Stimulated activated CD4-positive, alpha-beta T cell treated with anti-CD3 and anti-CD28 coated beads, Interleukin-12 subunit alpha, Interleukin-12 subunit beta, amount 100 ng/mL, for 48 hours (primary cell): ENCODE measurements at places on chromosomes 16 and 17.

GRCh38 chr17:21573961-21574610, 118.2 kb upstream of the KCNJ18 start:
- no peak for DNase-seq

GRCh38 chr17:45127548-45128300, 4.6 kb downstream of the PLCD3 start:
- no peak for DNase-seq

GRCh38 chr17:60577147-60577915, 22.7 kb upstream of the PPM1D start:
- DNase-seq, result no peak

GRCh38 chr16:78605548-78606101, 506.2 kb downstream of the WWOX start:
- DNase-seq, result no peak

DNA sequence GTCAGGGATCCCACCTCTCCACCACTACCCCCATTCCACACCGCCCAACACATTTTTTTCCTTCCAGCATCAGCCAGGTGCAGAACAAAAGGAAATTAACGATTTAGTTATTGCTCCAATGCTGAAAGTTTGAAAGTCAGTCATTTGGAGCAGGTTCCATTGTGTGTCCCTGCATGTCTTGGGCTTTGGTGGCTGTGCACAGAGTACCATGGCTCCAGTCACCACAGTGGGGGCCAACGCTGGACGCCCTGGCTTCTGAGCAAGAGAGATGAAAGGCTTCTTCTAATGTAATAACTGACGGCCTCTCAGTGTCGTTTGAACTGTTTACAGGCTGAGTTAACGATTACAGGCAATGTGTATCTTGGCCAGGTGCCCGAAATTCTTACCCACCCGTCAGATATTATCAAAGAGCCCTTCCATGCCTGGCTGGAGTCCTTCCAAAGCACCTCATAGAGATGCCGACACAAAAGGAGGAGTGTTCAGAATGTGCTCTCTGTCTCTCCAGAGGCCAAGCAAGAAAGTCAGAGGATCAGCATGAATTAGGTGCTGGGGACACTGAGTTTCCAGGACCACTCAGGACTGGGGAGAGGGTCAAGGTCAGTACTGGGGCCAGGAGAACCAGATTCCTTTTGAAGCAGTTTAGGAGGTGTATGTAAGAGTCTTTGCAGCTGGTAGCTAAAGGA, 25.9 kb downstream of the RNF43 start:
- DNase-seq, result no peak

DNA sequence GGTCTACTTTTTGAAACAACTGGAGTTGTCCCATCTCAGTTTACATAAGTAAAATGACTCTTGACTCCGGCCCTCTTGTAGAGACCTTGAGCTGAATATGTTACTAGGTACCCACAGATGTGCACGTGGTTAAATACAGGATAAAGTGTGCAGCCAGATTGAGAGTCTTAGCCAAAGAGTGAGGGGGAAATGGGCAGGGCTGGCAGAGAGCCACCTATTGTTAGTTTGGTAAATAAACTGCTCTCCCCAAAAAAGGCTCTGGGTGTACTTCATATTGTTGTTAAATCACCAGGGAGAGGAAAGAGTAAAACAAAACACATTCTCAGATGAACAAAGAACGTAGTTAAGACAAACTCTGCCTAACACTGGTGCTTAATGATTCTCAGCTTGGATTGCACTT, 20.3 kb downstream of the G6PC1 start:
- DNase-seq, result no peak

GRCh38 chr17:8630802-8631553, 453 bp upstream of the MYH10 start:
- DNase-seq, result peak; percentile 90

DNA sequence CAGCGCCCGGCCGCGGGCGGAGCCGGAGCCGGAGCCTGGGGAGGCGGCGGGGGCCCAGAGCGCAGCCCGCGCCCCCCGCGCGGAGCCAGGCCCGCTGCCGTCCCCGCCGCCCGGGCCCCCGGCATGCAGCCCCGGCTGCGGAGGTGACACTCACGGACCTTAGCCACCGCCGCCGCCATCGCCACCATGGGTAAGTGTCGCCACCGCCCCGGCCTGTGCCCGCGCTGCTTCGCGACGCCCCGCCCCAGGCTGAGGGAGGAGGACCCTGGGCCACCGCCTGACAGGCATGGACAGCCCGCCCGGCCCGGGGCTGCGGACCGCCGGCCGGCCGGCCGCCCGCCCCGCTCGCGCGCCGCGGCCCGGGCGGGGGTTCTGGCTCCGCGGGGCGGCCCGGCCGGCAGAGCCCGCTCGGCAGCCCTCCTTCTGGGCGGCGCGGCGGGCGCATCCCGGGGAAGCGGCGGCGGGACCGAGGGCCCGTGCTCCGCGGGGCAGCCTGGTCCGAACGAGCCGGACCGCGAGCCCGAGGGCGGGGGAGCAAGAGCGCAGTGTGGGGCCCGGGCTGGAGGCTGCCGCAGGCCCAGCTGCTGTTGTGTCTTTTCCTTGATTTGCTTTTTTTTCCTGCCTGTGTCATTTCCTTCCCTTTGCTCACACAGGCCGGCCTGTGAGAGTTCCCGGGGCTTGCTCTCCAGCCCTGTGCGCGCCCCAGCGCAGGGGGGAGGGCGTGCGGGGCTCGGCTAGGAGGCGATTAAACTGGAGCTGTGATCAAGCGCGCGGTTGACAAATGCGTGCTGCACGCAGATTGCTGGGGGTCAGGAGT, 565 bp downstream of the MAP3K3 start:
- DNase-seq, result no peak

GRCh38 chr17:11618861-11619566, 20.7 kb downstream of the DNAH9 start:
- no peak for DNase-seq

DNA sequence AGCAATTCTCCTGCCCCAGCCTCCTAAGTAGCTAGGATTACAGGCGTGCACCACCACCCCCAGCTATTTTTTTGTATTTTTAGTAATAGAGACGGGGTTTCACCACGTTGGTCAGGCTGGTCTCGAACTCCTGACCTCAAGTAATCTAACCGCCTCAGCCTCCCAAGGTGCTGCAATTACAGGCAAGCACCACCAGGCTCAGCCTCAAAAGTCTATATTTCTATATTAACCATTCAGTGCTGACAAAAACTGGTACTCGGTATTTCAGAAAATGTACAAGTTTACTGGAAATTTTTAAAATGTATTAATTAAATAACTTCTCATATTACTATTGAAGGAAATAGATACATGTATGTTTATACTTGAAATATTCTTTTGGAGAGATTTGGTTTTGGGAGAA, 1.4 kb upstream of the HEXD start:
- DNase-seq, result no peak

GRCh38 chr17:45692661-45693060, 91.5 kb upstream of the CRHR1 start:
- no peak for DNase-seq

DNA sequence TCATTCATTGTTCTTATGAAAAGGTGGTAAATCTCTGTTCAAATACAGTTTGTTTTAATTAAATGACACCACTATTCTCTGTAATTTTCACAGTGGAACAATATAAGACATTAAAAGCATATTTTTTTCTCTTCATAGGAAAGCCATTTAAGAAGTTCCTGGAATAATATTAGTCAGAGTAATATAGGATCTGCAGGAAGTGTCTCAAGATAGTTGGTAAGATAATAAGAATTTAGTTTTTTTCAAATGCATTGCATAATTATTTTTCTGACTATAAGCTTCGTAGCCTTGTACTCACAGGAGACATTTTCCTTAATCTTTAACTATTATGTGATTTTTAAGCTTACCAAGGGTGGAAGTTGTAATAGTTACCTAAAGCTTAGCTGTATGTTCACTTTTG, 16.9 kb downstream of the STXBP4 start:
- no peak for DNase-seq

DNA sequence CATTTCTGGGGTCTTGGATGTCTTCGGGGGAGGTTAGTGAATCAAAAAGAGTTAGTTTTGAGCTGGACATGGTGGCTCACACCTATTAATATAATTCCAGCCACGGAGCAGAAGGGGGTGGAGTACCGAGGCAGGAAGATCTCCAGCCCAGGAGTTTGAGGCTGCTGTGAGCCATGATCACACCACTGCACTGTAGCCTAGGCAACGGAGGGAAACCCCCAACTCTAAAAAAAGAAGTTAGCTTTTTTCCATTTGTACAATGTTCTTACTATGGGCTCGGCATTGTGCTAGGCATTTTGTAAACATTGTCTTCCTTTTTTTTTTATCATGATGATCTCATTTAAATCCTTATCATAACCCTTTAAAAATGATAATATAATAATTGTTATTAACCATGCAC, 8.3 kb upstream of the SNF8 start:
- DNase-seq, result no peak

GRCh38 chr17:10094797-10095196, 103.6 kb downstream of the GAS7 start:
- no peak for DNase-seq

GRCh38 chr16:14522671-14523070, 107.4 kb downstream of the PARN start:
- no peak for DNase-seq

GRCh38 chr16:23863511-23864422, 28.0 kb downstream of the PRKCB start:
- no peak for DNase-seq

DNA sequence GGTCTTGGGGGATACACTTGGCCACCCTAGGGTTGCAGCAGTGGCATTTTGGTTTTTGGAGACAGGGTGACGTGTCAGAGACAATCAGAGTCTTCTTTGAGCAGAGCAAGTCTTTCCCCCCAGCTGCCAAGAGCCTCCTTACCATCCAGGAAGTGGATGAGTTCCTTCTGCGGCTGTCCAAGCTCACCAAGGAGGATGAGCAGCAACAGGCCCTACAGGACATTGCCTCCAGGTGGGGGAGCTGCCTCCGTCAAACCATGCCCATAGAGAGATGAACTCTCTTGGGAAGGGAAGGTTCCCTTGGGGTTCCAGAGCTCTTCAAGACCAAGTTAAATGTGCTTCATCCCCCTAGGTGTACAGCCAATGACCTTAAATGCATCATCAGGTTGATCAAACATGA, 11.3 kb downstream of the LIG3 start:
- DNase-seq, result no peak

GRCh38 chr16:69522041-69522578, 43.7 kb upstream of the NFAT5 start:
- no peak for DNase-seq

DNA sequence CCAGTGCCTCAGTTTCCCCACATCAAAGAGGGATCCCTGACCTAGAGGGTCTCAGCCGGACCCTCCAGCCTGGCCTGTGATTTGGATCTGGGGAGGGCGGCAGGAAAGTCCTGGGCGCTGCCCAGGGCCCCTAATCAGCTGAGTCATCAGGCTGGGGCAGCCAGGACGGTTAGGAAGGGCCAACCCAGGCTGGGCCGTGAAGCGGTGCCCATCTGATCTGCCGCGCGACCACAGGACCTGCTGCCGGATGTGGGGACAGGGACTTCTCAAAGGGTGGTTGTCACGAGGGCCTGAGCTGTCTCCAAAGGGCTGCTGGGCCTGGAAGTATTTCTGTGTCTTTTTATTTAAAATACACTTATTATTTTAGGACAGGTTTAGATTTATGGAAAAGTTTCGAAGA, 4.4 kb downstream of the TPSAB1 start:
- no peak for DNase-seq

DNA sequence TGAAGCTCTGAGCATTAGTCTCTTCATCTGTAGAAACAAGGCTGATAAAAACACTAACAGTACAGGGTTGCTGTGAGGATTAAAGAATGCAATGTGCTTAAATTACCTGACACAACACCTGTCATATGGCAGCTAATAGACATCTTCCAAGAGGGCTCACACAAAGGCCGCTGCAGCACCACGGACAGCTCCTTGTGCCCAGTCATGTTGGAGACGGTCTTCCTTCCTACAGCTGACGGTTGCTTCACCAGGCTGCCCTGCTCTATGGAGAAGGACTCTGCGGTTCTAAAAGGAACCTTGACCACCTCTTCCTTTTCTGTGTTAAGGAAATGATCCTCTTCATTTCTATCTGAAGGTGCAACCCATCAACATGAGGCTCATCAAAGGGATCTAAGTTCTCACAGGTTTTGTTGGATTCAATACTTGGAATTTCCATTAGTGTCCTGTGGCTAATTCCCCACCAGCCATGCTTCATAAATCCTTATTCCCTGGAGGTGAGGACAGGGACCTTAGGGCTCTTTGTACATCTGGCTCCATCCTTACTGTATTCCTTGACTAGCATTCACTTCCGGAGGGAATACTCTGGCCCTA, 138.9 kb upstream of the CES5A start:
- DNase-seq, result peak; percentile 4
